NCI-H460 (cell line): ENCODE measurements at places on chromosomes 2 and 18. TPM values are rescaled to one million over a fixed set of nuclear protein-coding genes. Genes with fewer than 3 reads are reported as not detected.

DNA sequence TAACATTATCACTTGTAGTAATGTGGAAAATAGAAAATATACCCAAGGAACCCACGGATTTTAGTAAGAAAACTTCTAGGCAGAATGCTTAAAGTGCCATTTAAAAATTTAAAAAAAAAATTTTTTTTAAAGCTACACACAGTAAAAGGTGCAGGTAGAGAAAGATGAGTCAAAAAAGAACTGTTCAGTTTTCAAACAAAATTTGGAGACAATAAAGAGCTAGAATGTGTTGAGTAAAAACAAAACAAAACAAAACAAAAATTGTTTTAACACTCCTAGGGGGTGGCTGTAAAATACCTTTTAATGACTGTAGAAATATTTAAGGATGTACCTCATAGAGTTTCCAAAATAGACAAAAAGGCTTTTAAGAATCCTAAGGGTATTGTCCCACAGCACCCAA is 212.0 kb downstream of the TGIF1 start:
- DNase-seq, result no peak

The CHST9 gene
- total RNA-seq, result not detected in 2 replicates

DNA sequence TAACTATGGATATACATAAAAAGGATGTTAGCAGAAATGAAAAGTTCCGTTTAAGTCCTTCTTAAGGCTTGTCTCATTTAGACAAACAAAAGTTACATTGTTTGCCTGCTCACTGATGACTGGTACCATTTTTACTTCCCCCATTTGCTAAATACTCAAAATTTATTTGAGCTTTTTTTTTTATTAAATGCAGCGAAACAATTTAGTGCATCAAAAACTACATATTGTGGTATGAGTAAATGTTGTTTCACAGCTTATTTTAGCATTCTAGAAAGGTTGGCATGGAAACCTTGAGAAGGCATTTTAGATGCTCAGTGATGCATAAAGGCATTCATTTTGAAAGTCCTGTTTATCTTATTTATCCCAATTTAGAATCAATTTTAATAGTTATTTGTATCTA is 100.0 kb downstream of the MAP2 start:
- no peak for DNase-seq

DNA sequence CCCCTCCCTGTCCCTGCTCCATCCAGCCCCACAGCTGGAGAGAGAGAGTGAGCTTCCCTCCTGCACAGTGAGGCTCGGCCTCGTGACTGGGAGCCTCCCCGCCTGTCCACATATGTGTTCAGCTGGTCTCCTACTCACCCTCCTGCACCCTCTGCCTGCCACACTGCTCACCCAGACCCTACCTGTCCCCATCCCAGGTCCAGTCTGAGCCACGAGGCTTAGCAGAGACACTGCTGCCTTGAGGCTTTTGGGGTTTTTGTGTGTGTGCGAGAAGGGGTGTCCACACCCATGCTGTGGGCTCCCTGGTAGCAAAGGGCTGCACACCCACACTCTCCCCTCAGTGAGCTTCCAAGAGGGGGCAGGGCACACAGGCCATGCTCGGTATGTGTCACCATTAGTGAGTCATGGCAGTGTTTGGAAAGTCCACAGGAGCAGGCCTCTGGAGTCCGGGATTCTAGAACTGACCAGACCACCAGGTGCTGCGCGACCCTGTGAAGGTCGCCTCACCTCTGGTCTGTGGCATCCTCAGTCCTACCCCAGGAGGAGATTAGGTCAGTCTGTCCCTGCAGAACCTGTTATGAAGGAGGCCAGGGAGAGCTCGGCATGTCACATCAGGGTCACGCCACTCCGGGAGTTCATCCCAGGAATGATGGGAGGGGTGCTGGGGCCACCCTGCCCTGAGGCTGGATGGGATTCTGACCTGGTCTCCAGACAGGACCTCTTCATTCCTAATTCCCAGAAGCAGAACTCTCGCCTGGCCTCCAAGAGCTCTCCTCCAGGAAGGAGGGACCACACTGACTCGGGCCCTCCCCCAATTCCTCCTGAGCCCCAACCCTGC is 39.9 kb upstream of the SMAD7 start:
- peak; percentile 13 for DNase-seq

The DNER gene
- 107 and 111 TPM in 2 replicates for total RNA-seq

GRCh38 chr2:117536139-117536538 is 278.4 kb upstream of the DDX18 start:
- no peak for DNase-seq

DNA sequence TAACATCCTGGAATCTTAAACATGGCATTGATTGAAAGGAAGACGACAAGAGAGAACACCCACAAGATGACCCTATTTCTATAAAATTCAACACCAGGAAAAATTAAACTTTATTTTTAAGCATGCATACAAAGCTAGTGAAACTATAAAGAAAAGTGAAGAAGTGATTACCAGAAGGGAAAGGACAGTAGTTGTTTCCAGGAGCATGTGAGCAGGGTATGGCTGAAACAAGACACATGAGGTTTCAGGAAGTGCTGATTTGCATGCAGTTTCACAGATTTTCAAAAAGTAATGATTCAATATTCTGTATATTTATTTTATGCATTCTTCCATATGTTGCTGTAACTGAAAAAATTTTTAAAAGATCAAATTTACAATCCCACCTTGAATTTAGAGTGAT is 24.6 kb upstream of the DAW1 start:
- no peak for DNase-seq

The TNS1 gene
- total RNA-seq, result not detected in 2 replicates

GRCh38 chr2:18781541-18782280 is 192.3 kb upstream of the NT5C1B start:
- DNase-seq, result no peak

The UPP2 gene
- total RNA-seq, result not detected in 2 replicates

GRCh38 chr2:58476556-58476955 is 235.4 kb upstream of the FANCL start:
- DNase-seq, result no peak

DNA sequence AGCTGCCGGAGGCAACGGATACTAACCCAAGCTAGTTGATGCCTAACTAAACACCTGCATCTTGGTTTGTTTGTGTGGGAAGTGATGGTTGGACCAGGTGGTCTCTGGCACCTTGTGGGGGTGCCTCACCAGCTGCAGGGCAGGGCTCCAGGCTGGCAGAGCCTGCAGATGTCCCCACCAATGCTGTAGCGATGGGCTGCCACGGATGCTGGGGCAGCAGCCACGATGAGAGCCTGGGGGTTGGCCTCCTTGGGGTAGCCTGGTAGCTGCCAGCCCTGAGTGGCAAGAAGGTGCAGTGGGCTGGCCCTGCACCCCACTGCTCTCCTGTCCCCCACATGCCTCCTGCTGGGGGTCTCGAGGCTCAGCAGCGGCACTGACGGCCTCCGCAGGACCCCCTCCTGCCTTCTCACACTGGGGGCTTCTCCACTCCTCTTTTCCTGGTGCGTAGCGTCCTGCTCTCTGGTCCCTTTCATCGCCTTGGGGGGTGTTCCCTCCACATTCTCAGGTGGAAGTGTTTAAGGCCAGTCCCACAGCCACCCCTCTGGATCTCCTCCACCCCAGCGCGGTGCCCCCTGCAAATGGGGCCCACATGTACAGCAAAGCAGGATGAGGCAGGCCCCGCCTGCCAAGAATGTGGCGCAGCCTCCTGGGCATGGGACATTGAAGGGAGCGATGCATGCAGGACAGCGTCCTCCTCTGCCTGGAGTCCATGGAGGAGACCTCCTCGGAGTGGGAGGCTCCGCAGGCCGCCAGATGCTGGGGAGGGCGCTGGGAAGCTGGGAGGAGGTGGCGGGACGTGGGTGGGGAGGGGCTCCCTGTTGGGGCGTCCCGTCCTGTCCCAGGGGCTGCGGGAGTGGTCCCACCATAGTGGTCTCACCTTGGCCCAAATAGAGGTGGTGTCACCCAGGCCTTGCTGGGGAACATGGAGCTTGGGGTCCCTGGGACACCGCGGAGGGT is 173.1 kb downstream of the ASB1 start:
- DNase-seq, result no peak

- DNase-seq, result no peak
Measured at GRCh38 chr2:41026613-41027012, 574.7 kb upstream of the SLC8A1 start.
